ENCODE measurements at places on chromosomes 11 and 22.
A peak's percentile ranks its signal among the peaks of the same experiment; 100 is the strongest.

- DNase-seq: no peak
These were observed 61.3 kb upstream of the PPP6R3 start for GRCh38 chr11:68398995-68399851.

DNA sequence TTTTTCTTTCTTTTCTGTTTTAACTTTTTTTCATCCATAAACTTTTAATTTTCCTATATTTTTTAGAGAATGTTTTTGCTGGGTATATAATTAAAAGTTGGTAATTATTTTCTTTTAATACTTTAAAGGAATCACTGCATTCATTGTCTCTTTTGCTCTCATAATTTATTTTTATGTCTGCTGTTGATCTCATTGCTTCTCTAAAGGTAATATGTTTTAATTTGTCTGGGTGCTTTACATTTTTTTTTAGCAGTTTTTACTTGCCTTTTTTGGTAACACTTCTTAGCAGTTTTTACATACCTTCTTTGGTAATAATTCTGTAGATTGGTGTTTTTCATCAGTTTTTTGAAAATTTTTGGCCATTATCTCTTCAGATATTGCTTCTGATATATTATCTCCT lies 89.4 kb upstream of the BMAL1 start:
- no peak for DNase-seq

DNA sequence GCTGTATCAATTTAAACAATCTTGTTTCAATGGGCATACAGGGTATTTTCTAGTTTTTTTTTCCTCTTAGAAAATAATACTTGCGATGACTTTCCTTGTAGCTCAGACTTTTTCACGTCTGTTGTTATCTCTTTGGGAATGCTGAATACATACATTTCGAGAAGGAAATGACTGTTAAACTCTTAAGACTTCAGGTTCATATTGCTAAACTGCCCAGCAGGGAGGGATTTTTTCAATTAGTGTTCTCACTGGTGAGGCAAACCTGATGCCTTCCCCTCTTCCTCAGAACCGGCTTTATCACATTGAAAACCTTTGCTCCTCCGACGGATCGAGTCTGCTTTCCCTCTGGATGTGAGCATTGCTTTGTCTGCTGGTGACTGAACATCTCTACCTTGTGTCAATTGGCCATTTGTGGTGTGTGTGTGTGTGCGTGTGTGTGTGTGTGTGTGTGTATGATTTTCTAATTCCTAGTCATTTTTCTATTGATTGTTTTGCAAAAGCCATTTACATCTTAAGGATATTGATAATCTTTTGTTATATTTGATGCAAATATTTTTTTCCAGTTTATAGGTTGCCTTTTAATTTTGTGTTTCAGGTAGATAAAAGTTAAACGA lies 6.6 kb downstream of the NEAT1 start:
- DNase-seq: peak; percentile 47

GRCh38 chr11:13053255-13053917 lies 44.3 kb downstream of the RASSF10 start:
- DNase-seq: no peak

GRCh38 chr22:25193548-25193947 lies 6.1 kb upstream of the CRYBB3 start:
- DNase-seq: no peak

GRCh38 chr11:109970516-109971183 lies 122.5 kb upstream of the ZC3H12C start:
- DNase-seq: no peak
